ENCODE measurements at places on chromosomes 7 and 10.

GRCh38 chr10:11901454-11901832 is 78.3 kb downstream of the PROSER2 start:
- no peak for DNase-seq

GRCh38 chr7:99000196-99000903 is 122.0 kb downstream of the TRRAP start:
- DNase-seq: no peak

DNA sequence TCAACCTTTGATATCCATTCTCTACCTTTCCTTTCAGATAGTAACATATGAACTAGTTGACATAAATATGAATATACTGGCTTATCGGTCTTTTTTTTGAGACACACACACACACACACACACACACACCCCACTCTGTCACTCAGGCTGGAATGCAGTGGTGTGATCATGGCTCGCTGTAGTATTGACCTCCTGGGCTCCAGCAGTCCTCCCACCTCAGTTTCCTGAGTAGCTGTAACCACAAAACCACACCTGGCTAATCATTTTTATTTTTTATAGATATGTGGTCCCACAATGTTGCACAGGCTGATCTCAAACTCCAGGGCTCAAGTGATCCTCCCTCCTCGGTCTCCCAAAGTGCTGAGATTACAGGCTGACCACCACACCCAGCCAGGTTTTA is 14.2 kb upstream of the NT5C3A start:
- DNase-seq: no peak

- DNase-seq: no peak
These were observed 1171.7 kb upstream of the LRRTM3 start for GRCh38 chr10:65754112-65754511.

- DNase-seq: no peak
These were observed 54.1 kb upstream of the PPIF start for GRCh38 chr10:79292891-79293746.

DNA sequence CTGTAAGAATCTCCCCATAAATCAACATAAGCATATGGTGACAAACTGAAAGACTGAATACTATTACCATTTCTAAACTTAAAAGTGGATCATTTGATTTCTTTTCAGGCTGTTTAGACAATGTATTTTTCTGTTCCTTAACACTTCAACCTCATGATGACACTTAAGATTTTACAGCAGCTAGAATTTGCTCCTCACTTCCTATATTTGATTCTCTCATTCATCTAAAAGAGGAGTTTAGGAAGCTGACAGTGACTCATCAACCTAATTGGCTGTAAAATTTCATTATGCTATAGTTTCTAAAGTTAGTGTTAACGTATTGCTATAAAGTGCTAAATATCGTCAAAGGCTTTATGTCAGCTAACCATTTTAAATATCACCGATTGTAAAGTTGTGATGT is 478.7 kb downstream of the GRM8 start:
- no peak for DNase-seq

- peak; percentile 34 for DNase-seq
These were observed 2.6 kb downstream of the LDB1 start for GRCh38 chr10:102117391-102118159.

Measured in NCI-H1417 treated with DMSO at 0.1 percent for 48 hours (cell line).